Activated CD4-positive, alpha-beta T cell treated with anti-CD3 and anti-CD28 coated beads, Interleukin-2, amount 10 ng/mL, durations not matched to agents 24 days and 14 days (primary cell): ENCODE measurements at places on chromosomes 2 and 18.
A peak's percentile ranks its signal among the peaks of the same experiment; 100 is the strongest.

DNA sequence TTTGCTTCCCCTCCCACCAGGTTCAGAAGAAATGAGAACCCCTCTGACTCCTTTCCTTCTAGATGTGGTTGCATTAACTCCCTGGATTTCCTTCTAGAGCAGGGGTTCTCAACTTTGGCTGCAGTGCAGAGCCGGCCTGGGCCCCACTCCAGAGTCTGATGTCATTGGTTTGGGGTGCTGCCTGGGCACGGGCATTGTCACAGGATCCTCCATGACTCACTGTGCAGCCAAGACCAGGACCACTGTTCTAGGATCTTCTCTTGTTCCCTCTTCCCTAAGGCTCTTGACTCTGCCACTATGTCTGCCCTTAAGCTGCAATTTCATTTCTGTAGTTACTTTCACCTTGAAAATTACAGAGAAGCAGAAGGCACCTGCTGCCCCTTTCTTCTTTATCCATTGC, 31.8 kb downstream of the TBC1D8 start:
- no peak for DNase-seq

DNA sequence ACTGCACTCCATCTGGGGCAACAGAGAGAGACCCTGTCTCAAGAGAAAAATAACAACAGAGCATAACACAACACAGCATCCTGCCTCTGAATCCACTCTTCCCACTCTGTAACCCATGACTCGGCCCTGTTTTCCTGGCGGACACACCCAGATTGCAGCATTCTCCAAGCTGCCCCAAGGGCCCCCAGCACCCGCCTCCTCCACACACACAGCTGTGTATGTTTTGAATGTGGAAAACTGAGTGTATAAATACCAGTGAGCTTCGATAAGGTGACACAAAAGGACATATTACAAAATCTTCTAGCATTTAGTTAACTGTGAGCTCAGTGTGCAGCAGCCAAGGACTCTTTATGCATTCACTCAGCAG, 13.0 kb downstream of the IMPA2 start:
- DNase-seq, result no peak

- DNase-seq, result no peak
Observed at GRCh38 chr18:22164337-22165048, 4.9 kb upstream of the GATA6 start.

DNA sequence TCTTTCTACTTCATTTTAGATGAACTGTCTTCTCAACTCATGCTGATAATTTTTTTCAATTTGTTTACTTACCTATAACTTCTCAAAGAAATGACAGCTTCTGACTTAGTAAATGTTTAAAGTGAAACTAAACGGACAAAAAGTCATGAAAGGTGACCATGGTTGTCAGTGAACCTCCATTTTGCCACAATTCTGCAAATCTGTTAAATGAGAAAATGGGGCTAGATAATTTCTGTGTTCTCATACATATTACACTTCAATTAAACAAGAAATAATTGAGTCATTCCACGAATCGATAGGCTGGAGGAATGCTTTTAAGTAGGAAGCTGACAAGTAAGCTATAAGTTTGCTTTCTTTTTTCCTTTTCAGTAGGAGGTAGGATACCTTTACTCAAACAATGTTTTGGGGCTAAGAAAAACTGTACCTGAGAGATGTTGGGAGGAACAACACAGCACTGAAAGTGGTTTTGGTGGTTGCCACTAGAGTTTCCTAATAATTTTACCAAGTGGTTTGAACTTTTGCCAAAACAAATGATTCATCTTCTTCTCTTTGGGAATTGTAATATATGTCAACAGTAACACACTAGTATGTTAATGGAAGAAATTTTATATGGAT, 17.1 kb downstream of the DYNAP start:
- no peak for DNase-seq

DNA sequence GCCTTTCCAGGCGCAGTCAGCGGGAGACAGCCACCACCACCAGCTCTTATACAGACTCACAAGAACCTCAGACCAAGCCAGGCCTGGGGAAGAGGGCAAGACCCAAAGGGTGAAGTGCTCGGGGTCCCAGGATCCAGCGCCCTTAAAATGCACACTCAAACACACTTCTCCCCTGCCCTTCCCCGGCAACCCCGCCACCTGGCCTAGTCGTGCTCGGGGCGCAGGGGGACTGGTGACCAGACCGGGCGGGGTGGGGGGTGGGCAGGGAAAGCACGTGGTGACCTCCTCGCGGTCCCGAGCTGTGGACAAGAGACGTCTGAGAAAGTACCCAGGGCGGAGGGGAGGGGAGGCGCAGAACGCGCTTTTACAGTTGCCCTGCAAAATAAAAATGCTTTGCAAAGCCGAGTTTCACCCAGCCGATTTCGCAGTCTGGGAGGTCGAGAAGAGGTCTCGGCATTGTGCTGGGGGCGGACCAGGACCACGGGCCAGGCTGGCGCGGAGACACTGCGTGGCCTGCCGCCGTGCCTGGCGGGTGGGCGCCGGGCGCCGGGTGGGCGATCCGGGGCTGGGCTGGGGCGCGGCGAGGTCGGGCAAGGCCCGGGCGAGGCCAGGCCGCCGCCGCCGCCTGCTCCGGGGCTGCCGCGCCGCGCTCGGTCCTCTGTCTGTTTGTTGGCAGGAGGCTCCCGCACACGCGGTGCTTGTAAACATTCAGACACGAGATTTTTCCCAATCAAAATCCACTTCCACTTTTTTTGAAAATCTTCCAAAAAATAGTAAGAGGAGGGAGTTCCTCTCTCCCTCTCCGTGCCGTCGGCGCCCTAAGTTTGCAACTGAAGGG, 2.0 kb downstream of the BCL11A start:
- DNase-seq, result peak; percentile 64

DNA sequence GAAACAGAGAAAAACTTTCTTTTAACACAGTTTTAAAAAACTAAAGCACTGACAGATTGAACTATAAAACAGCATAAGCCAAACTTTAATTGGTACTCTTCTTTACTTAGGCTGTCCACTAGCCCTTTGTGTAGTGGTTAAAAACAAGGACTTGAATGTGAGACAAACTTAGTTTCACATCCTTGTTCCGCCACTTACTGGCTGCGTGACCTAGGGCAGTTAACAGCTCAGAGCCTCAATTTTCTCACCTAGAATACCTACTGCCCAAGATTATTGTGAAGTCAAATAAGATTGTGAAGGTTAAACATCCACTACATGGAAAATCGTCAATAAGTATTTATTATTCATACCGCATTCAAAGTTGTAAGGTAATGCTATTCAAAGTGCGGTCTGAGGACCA, 2.0 kb downstream of the WDR35 start:
- no peak for DNase-seq

- DNase-seq, result no peak
Observed at GRCh38 chr2:55416786-55417568, 2.7 kb downstream of the CCDC88A start.

GRCh38 chr2:109196081-109196875, 67.3 kb downstream of the SH3RF3 start:
- DNase-seq, result no peak

DNA sequence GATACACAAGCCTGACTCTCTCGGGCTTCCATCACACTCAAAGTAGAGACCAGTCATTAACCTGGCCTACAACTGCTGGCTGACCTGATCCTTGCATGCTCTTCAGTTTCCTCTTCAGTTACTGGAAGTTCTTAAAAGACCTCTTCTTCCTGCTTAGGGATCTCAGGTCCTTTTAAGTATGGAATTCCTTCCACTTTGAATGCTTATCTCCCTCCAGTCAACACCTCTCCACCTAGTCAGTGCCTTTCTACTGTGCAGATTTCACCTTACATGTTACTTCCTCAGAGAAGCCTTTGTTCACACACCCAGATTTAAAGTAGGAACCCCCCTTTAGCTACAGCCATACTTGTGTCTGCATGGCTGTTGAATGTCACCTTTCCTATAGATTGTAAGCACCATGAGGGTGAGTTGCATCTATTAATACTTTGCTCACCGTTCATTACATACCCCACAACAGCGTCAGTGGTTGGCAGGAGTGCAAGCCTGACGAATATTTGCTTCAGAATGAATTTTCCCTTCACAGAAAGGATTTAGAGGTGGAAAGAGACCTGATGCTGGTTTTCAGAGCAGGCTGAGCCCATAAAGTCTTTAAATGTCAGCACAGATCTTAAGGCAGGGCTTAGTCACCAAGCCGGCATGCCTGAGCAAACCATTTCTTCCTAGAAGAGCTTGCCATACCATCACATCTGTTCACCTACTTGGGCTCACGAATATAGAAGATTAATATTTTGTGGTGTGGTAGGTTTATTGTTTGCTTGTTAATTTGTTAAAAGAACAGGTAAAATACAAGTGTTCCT, 90.1 kb downstream of the ACVR1 start:
- no peak for DNase-seq

DNA sequence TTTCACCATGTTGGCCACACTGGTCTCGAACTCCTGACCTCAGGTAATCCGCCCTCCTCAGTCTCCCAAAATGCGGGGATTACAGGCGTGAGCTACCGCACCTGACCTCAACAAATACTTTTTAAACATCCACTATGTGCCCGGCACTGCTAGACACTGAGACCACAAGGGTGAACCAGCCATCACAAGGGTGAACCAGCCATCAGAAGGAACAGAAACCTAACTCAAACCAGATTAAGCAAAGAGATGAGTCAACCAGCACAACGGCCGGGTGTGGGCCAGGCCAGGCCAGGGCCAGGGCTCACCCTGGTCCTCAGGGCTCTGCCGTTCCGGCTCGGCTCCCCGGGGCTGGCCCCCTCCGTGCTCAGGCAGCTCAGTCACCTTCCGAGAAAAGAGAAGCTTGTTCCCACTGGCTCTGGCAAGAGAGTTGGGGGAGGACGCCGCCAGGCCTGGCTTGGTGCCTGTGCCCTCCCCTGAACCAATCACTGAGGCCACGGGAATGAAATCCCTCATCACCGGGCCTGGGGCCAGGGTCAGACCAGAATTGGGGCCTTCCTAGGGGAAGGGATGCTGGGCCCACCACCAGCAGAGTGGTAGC, 4.4 kb downstream of the TEX44 start:
- no peak for DNase-seq

DNA sequence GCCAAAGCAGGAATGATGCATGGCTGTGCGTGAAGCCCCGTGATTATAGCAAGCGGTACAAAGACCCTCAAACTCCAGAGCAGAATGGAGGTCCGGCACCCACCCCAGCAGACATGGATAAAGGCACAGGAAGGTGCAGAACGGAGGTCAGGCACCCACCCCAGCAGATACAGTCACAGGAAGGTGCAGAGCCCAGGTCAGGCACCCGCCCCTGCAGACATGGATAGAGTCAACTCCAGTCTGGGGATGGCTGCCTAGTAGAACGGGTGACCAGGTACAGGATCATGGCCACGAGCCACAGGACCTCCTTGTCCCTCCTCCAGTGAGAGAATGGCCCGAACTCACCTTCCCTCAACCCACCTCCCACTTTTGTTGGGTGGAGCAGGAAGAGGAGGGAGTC, 318.3 kb upstream of the SALL3 start:
- DNase-seq, result no peak

- no peak for DNase-seq
Observed at GRCh38 chr2:174726212-174726611, 38.1 kb downstream of the CHRNA1 start.

- no peak for DNase-seq
Observed at GRCh38 chr18:46639386-46639785, 17.6 kb downstream of the LOXHD1 start.
